ENCODE measurements at places on chromosomes 1 and 21.

DNA sequence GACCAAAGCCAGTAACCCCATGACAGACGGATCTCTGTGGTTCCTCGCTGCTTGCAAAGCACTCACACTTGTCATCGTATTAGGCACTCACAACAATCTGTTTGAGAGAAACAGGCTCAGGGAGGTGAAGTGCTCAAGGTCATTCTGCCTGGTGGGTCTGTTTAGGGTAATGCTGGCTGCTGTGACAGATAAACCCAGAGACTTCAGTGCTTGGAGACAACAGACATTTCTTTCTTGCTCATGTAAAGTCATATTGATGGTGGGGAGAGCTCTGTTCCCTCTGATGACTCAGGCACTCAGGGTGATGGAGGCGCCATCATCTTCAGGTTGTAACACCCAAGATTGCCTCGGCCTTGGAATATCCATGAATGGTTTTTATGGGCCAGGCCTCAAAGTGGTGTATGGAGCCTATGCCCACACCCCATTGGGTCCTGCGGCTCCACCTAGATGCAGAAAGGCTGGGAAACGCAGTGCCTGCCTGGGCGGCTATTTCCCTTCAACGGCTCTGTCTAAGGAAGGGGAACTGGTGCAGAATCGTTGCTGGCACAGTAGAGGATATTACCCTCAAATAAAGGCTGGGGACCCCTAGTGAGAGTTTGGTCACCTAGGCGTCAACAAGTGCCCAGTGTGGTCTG, 71.6 kb upstream of the SELENON start:
- DNase-seq = no peak

GRCh38 chr1:112418099-112418892, 22.3 kb downstream of the CTTNBP2NL start:
- no peak for DNase-seq

- DNase-seq = no peak
Observed at GRCh38 chr1:21077085-21077484, 99.6 kb downstream of the EIF4G3 start.

DNA sequence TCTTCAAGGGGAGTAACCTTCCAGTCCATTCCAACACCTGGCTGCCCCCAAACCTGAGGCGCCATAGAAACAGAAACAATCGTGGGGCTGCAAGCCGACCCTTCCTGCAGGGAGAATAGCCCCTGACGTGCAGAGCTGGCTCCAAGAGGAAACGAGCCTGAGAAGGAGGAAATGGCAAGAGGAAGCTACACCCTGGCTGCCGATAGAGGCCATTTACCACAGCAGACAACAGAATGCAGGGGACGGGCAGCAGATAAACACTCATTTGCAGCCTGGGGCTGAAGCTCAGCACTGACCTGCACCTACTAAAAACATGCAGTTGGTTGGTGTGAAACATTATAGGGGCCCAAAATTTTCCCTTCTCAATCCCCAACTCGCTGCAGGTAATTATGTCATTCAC, 8.7 kb upstream of the TDRD10 start:
- DNase-seq = no peak

DNA sequence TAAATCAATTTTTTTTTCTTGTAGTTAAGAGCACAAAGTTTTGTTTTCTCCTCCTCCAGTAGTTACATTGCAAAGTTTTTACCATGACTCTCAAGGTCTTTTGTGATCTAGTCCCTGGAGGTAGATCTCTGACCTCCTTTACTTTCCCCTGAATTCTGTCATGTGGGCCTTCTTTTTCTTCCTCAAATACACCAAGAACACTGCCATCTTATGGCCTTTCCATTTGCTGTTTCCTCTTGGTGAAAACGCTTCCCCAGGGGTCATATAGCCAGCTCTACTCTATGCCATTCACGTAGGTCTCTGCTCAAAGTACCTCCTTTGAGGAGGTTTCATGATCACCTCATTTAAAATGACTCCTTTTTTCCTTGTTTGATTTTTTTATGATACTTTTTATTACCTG, 2.7 kb downstream of the DDX20 start:
- DNase-seq = no peak

DNA sequence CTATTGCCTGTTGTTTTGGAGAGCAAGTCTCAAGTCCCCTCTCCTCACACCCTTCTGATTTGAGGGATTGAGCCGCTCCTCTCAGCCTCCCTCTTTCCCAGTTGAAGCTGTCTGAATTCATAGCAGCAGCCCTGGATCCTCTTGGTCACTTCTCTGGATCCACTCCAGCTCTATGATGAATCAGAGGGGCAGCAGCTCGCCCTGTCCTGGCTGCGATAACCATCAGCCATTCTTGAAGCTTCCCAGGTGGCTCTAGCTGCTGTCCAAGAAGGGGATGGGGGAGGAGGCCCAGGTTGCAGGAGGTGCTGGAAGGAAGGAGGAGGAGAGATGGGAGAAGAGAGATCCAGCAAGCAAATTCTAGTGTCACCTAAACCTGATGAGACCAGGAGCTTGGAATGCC, 31.3 kb downstream of the WNT4 start:
- no peak for DNase-seq

GRCh38 chr1:207321790-207322645, 540 bp downstream of the CD55 start:
- no peak for DNase-seq

GRCh38 chr1:47630346-47630745, 192.5 kb downstream of the FOXD2 start:
- DNase-seq = no peak

DNA sequence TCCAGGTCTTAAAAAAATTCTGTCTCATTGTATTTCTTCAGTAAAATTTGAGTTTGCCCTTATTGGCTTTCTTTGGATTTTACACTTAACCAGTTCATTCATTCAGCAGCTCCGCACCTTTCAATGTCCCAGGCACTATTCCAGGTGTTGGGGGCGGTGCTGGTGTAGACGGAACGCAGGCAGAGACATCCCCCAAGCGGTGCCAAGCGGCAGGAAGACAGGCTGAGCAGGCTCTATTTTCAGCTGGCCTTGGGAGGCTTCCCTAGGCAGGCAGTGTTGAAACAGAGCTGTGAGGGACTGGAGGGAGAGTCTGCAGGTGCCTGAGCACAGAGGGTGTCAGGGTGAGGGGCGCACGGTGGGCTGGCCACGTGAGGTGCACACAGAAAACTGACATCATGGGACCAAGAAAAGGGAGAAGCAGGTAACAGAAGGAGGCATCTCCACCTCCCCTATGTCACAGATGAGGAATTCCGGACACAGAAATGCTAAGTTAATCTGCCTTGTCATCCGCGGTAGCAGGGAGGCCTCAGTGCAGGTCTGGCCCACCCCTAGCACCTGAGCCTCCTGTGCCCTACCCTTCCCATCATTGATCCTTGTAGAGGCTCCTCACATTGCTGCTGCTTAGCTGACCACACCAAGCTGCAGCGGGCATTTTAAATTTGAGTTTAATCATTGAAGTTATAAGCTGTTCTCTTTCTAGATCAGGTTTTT, 40.8 kb downstream of the SLC37A1 start:
- no peak for DNase-seq

DNA sequence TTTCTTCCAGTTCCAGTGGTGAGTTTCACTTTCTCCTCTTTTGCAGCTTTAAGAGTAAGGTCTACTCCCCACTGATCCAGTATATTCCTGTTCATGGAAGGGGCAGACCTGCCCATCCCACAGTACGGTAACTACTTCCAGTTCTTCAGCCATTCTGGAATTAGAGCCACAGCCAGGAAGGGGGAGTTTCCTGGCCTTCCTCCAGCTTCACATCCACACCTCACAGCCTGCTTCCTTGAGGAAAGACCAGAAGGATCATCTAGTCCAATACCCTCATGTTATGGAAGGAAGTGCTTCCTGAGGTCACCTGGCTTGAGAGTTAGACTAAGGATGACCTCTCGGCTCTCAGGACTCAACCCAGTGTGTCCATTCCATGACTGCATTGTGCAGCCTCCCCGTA, 597.8 kb downstream of the KIF26B start:
- no peak for DNase-seq

DNA sequence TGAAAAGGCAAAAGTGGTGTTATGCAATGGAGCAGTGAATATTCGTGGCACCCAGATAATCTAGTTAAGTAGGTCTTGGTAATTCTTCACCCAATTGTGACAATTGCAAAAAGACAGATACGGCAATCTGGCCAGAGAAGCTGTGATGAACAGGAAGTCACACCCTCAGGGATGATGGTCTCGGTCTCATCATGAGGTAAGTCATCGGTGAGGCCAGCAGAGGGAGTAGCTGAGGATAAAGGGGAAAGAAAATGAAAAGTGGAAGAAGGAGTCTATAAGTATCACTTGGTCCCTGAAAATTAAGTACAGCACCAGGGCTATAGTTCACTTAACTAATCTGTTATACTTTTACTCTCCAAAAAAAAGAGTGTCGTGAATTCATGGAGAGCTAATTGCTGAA, 258.8 kb upstream of the NCAM2 start:
- DNase-seq = no peak

- DNase-seq = no peak
Observed at GRCh38 chr1:39047374-39048229, 21.5 kb downstream of the NDUFS5 start.

DNA sequence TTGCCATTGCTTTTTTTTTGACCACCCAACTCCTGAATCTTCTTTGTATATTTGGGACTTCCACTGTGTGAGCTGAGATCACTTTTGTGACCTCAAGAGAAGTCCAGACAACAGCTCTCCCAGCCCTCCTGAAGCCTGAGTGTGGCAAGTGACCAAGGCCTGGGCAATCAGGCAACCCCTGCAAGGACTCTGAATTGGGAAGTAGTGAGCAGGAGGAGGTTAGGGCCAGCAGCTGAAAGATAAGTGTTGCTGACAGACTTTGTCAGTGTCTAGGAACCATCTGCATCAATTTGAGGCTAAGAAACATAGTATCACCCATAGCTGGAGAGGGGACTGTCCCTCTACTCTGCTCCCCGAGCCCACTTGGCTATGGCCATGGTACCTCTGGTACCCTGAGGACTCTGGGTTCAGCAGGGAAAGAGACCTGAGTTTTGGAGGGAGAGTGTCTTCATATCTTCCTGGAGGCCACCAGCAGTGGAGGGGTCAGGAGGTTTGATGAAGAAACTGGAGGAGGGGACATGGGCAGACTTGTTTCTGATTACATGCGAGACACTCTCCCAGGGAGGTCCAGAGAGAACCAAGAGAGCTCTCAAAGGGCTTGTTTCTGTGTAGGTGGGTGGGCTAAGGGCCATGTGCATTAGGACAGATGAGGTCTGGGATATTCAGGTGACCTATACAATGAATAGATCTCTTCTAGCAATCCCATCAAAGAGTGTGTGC, 147.0 kb upstream of the DNAH14 start:
- DNase-seq = no peak

DNA sequence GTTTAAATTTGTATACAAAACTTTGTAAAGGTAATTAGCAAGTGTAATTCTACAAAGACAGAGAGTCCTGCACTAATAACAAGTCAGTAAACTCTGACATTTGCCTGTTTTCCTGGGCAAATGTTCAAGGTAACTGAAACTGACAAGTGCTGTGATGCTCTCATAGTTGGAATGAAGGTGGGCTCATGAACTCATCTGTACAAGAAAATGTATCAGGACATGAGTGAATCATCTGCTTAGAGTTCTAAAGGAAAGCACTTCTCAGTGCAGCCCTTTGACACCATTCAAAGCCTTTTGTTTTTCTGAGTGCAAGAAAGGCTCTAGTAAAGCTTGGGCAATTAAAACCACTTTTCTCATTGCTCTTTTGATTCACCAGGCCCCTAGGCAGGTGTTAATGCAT, 91.5 kb downstream of the UROD start:
- DNase-seq = no peak

DNA sequence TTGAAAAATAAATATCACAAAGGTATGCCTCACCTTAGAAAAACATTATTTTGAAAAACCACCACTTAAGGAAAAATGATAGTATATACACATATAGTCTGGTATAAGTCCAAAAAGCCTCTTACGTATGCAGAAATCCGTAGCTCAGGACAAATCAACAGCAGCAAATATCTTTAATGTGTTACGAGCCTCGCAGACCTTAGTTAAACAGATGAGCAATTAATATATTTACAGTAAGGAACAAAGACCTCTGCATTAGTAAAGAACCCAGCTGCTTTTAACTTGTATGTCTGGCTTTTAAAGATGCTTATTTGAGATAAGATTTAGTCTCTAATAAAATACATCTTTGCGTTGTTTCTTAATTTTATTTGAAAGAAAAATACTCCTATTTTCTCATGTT, 79.9 kb upstream of the CHRM3 start:
- DNase-seq = no peak

DNA sequence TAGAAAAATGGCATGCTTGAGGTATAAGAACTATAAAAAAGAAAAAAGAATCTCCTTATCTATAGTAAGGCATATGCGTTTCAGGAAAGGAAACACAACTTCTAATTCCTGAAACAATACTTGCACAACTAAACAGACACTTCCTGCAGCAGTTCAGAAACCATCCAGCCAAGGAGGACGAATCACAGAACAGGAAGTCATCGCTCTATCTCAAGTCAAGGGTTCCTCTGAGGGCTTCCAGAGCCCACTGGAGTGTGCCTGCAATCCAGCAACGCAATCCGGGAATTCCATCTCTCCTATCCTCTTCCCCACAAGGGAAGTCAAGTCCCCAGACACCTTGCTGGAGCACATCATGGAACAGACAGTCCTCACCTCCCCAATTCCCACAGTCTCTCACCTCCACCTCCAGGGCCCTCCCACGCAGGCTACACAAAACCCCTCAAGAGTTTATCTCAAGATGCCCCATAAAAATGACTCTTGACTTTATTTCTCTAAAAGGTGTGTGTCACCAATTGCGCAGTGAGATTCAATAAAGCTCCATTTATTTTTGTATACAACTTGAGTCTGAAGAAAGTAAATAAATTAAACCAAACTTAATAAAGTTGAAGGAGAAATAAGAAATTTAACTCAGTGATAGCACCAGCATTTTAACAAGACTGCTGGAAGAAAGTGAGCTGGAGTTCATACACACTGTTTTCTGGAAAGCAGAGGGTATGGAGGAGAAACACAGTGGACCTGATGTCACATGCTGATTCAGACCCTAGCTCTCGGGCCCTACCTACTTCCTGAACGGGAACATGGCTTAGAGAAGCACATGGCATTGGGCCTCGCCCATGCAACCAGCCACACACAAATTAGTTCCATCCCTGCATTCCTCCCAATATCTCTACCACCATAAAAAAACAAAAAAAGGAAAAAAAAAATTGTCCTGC, 39.9 kb downstream of the SIPA1L2 start:
- DNase-seq = no peak

DNA sequence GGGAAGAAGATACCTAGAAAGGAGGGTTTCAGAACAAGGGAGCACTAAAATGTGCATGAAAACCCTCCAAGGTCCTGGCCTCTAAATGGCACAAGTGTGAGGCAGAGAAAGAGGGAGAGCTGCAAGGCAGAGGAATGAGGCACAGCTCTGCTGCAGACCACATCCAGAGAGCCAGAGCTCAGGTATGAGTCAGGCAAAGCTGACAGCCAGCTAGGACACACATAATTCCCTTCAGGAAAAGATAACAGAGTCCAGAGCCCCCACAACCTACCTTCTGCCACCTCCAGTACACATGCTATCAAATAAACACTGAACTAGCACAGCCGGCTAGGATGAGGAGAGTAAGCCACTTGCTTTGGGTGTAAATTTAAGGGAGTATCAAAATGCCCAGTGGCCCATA, 62.2 kb downstream of the HSF2BP start:
- no peak for DNase-seq

Measured in activated CD4-positive, alpha-beta T cell treated with anti-CD3 and anti-CD28 coated beads for 48 hours (primary cell).